SJSA1 (cell line): ENCODE measurements at places on chromosomes 2 and 18. TPM values are rescaled to one million over a fixed set of nuclear protein-coding genes. Genes with fewer than 3 reads are reported as not detected.

GRCh38 chr2:10497797-10498251 is 49.7 kb upstream of the ODC1 start:
- DNase-seq: peak; percentile 88
- peaks cover 43% of the 10 kb centered on the region for H3K4me1 ChIP-seq
- H3K36me3 ChIP-seq: no peaks in the 10 kb centered on the region
- H3K27ac ChIP-seq: peak overlapping the region; percentile 32; the same call in 1 of the 2 replicates

- H3K4me3 ChIP-seq: no peak overlapping the region
- no peak for DNase-seq
- H3K27me3 ChIP-seq: no peaks in the 10 kb centered on the region
- no peaks in the 10 kb centered on the region for H3K36me3 ChIP-seq
Measured at GRCh38 chr2:12044857-12045256, 298.4 kb downstream of the LPIN1 start.

GRCh38 chr2:74221604-74222299 is 23.3 kb downstream of the MTHFD2 start:
- no peak for DNase-seq
- H3K27ac ChIP-seq: no peak overlapping the region
- H3K4me3 ChIP-seq: no peak overlapping the region
- H3K4me1 ChIP-seq: no peaks in the 10 kb centered on the region

DNA sequence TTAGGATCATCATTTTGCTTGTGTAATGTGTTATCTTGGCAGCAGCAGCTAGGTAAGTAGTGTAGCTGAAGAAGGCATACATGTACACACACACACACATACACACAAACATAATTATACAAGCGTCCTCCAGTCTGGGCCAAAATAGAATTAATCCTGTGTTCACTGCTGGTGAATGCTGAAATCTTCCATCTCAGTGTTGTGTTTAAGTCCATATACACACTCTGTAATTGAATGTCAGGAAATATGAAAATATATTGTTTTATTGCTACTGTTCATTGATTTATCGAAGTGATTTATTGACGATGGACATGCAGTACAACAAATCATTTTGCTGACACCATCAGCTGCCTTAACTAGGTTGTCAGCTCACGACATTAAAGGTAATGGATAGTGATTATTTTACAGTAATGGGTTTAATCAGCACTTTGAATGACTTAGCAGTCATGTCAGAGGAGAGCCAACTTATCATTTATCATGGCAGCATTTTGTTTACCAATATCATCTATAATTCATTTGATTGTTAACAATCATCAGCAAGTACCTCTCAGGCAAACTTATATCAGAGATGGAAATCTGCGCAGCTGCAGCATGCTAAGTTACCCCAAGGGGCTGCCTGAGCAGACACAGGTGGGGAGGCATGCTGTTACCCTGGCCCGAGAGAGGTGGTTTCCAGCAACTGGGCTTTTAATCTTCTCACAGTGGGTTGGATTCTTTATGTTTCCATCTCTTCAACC is 83.7 kb upstream of the FSHR start:
- H3K27ac ChIP-seq: no peak overlapping the region
- no peak for DNase-seq
- no peaks in the 10 kb centered on the region; the same call in 1 of the 2 replicates for H3K4me1 ChIP-seq

GRCh38 chr2:170607171-170607570 is 108.0 kb upstream of the SP5 start:
- no peak overlapping the region for H3K27ac ChIP-seq
- no peak for DNase-seq
- no peak overlapping the region for H3K4me3 ChIP-seq

DNA sequence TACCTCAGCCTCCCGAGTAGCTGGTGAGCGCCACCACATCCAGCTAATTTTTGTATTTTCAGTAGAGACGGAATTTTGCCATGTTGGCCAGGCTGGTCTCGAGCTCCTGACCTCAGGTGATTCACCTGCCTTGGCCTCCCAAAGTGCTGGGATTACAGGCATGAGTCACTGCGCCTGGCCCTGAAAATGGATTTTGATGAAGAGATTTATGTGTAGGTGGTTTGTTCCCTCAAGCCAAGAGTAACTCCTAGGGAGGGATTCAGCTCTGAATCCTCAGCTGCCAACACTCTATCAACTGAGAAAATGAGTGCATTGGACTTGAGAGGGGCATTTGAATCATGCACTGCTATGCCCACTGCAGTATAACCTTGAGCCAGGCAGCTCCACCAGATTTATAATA is 17.5 kb upstream of the LIPG start:
- no peak overlapping the region for H3K4me3 ChIP-seq
- H3K36me3 ChIP-seq: no peaks in the 10 kb centered on the region
- DNase-seq: no peak
- no peaks in the 10 kb centered on the region for H3K27me3 ChIP-seq
- no peak overlapping the region for H3K27ac ChIP-seq

DNA sequence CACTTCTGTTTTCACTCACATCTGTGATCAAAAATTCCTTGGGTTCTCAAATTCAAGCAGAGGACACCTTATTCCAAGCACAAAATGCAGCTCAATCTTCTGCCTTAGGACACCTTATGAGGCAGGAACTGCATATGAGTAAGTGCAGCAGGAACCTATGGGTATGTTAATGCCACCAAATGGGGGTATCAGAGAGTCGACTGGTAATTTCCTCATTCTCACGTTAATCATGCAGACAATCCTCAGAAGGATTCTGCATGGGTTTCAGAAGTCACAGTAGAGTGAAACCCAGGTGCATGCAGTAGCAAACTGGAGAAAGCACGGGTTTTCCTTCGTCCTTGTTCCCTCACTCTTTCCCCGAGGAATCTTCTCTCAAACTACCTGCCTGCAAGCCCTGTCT is 452.8 kb downstream of the CBLN2 start:
- no peak for DNase-seq
- H3K27me3 ChIP-seq: no peaks in the 10 kb centered on the region
- H3K27ac ChIP-seq: no peak overlapping the region
- H3K4me3 ChIP-seq: no peak overlapping the region
- no peaks in the 10 kb centered on the region for H3K36me3 ChIP-seq

DNA sequence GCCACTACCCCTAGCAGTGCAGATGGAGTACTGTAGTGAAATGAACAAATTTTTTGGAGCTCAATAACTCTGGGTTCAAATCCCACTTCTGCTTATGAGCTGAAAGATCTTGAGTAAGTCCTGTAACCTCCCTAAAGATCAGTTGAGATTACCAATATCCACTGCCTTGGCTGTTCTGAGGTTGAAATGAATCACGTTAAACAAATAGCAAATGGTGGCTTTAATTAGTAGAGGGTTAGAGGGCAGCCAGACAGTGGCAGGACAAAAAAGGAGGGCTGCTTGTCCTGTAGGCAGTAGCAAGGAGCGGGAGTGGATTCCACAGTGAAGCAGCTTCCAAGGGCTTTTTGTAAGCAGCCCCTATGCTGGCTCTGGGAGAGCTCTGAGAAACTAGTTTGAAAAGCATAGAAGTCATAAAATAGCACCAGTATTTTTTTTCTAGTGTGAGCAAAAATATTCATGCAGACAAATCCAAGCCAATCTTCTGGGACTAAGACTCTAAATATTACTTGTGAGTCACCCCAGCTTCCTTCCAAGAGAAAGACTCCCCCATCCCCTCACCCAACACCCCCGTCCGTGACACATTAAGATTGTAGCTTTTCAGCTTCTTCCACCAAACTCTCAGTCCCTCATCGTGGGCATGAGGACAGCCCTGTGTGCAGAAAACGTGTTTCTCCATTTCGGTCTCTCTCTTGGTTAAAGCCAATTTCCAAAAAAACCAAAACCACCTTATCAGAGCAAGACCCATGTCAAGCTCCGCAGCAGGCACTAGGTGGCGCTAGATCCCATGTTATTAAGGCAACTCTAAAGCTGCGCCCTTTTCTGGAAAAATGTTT is 123.5 kb upstream of the LGALSL start:
- no peak overlapping the region for H3K27ac ChIP-seq
- no peaks in the 10 kb centered on the region for H3K36me3 ChIP-seq
- no peaks in the 10 kb centered on the region; the same call in 1 of the 2 replicates for H3K4me1 ChIP-seq
- no peaks in the 10 kb centered on the region for H3K27me3 ChIP-seq
- peak; percentile 79 for DNase-seq

- no peaks in the 10 kb centered on the region for H3K27me3 ChIP-seq
- H3K4me1 ChIP-seq: no peaks in the 10 kb centered on the region
- no peak for DNase-seq
Measured at GRCh38 chr2:39156107-39156506, 35.3 kb upstream of the SOS1 start.

GRCh38 chr2:213002383-213002782 is 149.0 kb downstream of the IKZF2 start:
- H3K4me1 ChIP-seq: peaks cover 6% of the 10 kb centered on the region; the same call in 1 of the 2 replicates
- H3K27me3 ChIP-seq: no peaks in the 10 kb centered on the region
- no peak overlapping the region for H3K27ac ChIP-seq
- H3K36me3 ChIP-seq: no peaks in the 10 kb centered on the region

DNA sequence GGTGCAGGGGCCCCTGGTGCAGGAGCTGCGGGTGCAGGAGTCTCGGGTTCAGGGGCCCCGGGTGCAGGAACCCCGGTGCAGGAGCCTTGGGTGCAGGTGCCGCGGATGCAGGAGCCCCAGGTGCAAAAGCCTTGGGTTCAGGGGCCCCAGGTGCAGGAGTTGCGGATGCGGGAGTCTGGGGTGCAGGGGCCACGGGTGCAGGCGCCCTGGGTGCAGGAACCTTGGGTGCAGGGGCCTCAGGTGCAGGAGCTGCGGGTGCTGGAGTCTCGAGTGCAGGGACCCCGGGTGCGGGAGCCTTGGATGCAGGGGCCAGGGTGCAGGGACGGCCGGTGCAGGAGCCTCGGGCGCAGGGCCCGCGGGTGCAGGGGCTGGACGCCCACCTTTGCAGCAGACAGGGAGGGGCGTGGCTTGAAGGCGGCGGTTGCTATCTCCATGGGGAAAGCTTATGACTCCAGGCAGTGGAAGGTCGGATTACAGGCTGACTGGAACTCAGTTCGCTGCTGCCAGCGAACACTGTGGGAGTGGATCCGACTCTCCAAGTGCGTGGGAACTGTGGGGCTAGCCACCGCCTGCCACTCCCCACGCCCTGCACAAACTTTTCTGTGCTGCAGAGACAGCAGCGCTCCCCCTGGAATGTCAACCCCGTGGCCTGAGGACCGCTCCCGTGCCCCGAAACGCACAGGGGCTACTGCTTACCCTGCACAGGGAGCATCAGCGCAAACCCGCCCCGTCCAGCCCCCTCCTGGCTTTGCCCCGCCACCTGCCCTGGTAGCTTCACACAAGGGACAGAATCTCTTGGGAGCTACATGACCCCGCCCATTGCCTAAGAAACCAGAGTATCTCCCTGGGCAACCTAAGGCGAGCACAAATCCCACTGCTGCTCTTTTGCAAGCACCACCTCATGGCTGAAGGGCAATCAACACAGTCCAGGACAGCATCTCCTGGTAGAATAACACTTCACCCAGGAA is 40.3 kb downstream of the COPS9 start:
- no peaks in the 10 kb centered on the region for H3K36me3 ChIP-seq
- H3K4me3 ChIP-seq: no peak overlapping the region
- H3K27me3 ChIP-seq: peaks cover 64% of the 10 kb centered on the region

DNA sequence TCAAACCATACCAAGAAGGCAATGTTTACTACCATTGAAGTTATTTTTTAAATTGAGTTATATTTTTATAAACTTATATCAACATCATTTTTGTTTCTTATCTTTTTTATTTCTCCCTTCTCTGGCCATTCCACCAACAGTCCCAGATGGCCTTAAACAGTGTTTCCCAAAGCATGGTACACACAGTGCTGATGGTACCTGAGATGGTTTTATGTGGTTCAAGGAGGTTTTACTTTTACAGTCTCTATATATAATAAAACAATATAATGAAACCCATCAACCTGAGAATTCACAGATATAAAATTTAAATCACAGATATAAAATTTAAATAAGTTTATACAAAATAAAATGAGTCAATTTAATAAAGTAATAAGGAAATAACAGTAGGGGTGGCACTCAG is 65.1 kb upstream of the MSTN start:
- no peak for DNase-seq
- H3K36me3 ChIP-seq: no peaks in the 10 kb centered on the region
- no peak overlapping the region for H3K4me3 ChIP-seq

- no peak overlapping the region for H3K27ac ChIP-seq
- no peaks in the 10 kb centered on the region for H3K36me3 ChIP-seq
- no peak overlapping the region for H3K4me3 ChIP-seq
- H3K4me1 ChIP-seq: peaks cover 21% of the 10 kb centered on the region
Measured at GRCh38 chr2:10343658-10344057, 41.0 kb downstream of the HPCAL1 start.

DNA sequence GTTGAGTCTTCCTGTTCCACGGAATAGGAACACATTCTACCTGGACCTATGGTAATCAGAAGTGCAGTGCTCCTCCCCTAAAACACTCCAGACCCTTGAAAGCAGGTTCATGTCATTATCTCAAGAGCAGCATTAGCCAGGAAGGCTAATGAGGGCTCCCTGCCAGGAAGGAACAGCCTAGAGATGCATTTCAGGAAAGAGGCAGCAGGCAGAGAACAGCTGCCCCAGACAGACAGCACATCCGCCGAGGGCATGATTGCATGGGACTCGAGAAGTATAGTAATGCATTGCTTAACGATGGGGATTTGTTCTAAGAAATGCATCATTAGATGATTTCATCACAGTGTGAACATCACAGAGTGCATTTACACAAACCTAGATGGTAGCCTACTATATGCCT is 171.5 kb downstream of the ALK start:
- DNase-seq: no peak
- no peak overlapping the region for H3K27ac ChIP-seq
- no peaks in the 10 kb centered on the region for H3K27me3 ChIP-seq
- no peaks in the 10 kb centered on the region for H3K36me3 ChIP-seq
- H3K4me1 ChIP-seq: peaks cover 9% of the 10 kb centered on the region
- no peak overlapping the region for H3K4me3 ChIP-seq

DNA sequence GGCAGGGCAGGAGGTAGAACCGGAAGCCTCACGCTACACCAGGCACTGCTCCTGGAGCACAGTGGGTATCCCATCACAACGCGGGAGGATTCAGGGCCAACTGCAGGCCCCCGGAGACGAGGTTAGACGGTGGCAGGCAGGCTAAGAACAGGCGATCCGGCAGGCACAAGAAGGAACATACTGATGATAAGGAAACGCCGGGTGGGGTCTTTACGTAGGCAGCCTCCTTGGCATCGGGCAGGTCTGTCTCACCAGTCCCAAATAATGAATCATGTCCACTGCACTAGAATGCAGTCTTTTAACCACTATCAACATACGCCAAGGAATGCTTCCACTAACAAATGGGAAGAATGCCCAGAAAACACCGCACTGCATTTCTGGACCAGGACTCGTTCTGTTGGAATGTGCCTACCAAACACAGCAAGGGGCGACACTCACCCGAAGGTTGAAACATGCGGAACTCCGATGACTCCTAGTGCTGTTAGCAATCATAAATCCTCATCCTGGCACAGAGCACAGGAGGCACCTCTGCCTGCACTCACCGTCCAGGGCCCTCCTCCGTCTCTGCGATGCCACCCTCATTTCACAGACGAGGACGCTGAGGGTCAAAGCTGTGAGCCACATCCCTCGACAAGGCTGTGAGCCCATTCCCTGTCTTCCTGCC is 35.2 kb downstream of the ZNF516 start:
- peaks cover 12% of the 10 kb centered on the region for H3K36me3 ChIP-seq
- H3K27me3 ChIP-seq: no peaks in the 10 kb centered on the region
- peaks cover 55% of the 10 kb centered on the region for H3K4me1 ChIP-seq
- peak overlapping the region; percentile 97 for H3K27ac ChIP-seq
- H3K4me3 ChIP-seq: peak overlapping the region; percentile 28

The WNT6 gene
- total RNA-seq: not detected in 2 replicates

The LYG1 gene
- total RNA-seq: 0.37 TPM in 1 of 2 replicates, not detected in the other

The ABCB11 gene
- total RNA-seq: not detected in 2 replicates

The MAP3K19 gene
- 0.08 TPM in 1 of 2 replicates, not detected in the other for total RNA-seq
